Calu3 (cell line): ENCODE measurements at places on chromosomes 11 and 22. TPM values are rescaled to one million over a fixed set of nuclear protein-coding genes. Genes with fewer than 3 reads are reported as not detected.

DNA sequence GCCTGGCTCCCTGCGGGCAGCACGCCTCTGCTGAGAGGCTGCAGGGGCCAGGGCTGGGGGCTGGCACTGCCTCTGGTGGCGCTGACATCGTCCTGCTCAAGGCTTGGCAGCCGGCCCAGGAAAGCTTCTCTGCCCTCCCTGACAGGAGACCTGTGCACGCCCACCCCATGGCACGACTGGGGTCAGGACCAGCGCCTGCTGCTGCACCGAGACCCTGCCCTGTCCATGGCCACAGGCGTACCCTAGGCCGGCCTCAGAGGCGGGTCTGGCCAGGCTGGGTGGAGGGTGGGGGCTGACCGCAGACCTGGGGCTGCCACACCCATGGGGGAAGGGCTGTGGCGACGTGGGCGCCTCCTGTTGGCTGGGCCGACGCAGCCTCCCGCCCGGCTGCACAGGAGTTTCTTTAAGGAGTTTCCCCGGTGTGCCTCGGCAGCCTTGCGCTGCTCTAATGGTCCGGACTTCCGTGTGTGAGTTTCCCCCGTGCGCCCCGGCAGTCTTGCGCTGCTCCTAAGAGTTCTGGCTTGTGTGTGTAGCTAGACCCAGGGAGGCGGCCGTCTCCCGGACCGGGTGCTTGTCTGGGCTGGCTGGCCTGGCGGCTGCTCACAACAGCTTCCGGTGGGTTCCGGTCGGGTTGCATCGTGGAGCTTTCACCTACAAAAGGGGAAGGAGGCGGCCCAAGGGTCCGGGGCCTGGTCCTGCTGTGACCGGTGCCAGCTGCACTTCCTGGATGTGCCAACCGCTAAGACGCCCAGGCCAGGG, 4.6 kb downstream of the TRABD start:
- peaks cover 14% of the 10 kb centered on the region for H3K4me1 ChIP-seq
- peak overlapping the region; percentile 71 for H3K4me3 ChIP-seq
- DNase-seq: peak; percentile 80

DNA sequence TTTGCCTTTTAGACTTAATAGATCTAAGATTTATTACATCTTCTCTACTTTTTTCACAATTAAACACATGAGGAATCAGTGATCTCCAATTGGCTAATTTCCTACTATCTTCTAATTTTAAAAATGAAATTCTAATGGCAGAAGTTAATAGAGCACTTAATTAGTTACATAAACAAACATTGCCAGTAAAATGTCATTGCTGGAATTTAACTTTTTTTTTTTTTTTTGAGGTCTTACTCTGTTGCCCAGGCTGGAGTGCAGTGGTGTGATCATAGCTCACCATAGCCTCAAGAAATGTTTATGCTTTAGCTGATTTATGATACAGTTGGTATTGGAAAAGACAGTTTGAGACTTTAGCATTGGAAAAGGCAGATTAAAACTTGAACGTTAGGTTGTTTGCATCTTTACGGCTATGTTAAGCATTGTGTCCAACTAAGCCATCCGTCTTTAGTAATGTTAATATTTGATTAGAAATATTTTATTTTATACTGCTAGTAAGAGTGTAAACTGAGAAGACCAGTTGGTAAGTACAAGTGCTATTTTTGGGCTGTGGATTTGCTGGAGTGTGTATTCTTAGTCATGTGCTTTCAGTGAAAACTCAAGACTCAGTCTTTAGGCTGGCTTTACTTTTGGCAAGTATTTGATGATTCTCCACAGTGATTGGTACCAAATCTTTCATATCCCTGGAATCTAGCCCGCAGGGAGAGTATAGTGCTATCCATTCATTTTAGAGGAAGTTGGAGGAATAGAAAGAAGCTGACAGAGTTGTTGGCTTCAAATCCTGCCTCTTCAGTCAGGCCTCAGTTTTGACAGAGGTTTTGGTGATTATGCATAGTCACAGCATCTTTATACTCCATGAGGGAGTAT, 4.5 kb downstream of the ANO5 start:
- H3K4me1 ChIP-seq: peaks cover 11% of the 10 kb centered on the region
- H3K36me3 ChIP-seq: peaks cover 16% of the 10 kb centered on the region
- H3K27ac ChIP-seq: no peak overlapping the region
- no peak overlapping the region for H3K4me3 ChIP-seq
- H3K27me3 ChIP-seq: no peaks in the 10 kb centered on the region

DNA sequence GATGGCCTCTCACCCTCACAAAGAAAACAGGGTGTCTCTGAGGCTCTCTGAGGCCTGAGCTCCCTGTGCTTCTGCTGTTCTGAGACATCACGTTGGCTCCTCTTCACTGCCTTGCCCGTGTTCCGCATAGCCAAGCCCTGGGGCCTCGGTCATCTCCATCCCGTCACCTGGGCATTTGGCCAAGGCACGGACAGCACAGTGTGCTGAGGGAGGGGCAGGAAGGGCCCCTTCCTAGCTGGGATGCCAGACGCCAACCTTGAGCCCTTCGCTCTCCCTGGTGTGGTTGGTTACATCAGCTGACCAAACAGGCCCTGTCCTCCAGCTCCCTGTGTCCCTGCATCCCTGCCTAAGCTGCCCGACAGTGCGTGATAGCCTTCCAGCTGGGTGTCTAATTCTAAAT, 25.9 kb downstream of the MOV10L1 start:
- H3K4me1 ChIP-seq: peaks cover 22% of the 10 kb centered on the region
- no peak for DNase-seq
- peaks cover 4% of the 10 kb centered on the region for H3K36me3 ChIP-seq
- no peak overlapping the region for H3K27ac ChIP-seq
- no peak overlapping the region for H3K4me3 ChIP-seq

The OAF gene
- total RNA-seq: 11.3 and 11.6 TPM in 2 replicates

The BAIAP2L2 gene
- total RNA-seq: 51.2 and 68.2 TPM in 2 replicates

The CHID1 gene
- total RNA-seq: 134 and 150 TPM in 2 replicates
